ENCODE measurements at places on chromosomes 4 and X.

DNA sequence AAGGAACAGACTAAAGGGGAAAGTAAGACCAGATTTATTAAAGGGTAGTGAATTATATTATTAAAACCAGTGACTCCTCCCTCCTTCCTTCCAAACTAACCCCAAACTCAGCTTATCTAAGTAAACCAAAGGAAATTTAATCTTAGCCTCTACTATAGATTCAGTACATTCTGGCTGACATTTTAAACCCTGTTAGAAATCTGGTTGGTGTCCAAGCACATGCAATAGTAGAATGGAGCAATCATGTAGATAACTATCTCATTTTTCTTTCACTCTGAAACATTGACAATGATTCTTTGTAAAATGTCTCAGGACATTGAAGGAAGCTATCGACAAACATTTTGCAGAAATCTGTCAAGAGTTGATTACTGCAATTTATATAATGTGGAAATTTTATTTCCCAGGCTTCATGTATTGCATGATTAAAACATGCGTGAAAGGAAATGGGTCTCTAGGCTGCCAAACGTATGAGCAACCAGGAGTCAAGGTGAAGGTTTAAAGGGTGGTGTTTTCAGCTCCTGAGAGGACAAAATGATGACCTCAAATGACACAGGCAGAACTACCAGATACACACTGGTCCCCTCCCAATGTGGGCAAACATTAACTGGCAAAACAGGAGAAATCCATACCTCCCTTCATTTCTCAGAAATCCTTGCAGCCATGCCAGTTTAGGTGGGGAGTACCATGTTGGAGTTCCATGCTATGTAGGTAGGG lies 58.2 kb upstream of the RBM47 start:
- no peak for DNase-seq

DNA sequence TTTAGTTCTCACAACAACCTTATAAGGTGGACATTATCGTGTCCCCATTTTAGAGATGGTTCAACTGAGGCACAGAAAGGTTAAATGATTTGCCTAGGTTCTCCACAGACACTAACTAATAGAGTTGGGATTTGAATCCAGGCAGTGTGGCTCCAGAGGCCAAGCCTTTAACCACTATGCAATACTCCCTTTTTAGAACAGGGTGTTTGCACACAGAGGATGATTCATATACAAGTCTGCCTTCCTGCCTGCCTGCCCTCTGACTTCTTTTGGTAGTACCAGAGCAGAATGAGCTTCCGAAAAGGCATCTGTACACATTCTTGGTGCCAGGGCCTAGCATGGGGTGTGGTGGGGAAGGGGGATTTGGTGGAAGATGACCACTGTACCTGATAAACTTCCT lies 150.8 kb upstream of the ARHGEF9 start:
- DNase-seq: no peak

DNA sequence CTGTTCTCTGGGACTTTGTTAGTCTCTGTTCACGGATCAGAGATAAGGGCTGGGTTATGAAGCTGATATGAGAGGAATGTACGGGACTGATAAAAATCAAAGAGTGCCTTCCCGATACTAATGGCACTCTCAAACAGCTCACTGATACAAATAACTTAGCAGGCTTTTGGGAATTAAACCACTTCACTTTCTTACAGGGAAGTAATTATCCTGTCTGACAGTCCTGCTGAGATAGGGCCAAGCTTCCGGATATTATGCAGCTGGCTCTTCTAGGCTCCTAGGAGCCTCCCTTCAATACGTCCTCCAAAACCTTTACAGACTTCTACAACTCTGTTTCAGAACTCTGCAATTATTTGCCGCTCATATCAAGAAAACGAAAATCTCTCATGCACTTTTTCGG lies 418.0 kb downstream of the NLGN4X start:
- DNase-seq: no peak

GRCh38 chr4:89398644-89399043 lies 91.0 kb upstream of the GPRIN3 start:
- DNase-seq: no peak

DNA sequence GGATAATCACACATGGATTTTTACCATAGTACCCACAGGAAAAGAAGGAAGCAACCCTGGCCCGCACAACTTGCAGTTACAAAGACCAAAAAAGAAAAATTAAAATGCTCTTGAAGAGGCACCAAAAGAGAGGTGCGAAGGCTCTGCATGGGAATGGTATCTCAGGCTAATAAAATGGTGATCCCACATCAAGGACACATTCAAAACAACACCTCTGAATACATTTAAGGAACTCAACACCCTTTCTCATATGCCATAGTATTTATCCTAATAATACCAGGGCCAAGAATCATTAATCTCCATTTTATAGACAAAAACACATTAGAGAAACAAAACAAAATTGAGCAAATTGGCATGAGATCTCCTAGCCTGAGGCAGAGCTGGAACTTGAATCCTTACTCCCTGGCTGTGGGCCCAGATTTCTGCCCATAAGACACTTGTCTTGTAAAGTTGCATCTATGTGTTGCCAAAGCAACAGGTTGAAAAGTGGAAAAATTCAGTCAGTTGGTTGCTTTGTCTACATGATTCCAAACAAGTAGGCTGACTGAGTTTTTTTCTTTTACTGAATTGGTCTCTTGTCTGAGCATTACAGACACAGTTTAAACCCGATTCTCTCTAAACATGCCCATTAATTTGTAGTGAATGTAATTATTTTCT lies 33.5 kb downstream of the GUCY2F start:
- no peak for DNase-seq

- no peak for DNase-seq
Measured at GRCh38 chrX:25012433-25012735, 3.4 kb downstream of the ARX start.

DNA sequence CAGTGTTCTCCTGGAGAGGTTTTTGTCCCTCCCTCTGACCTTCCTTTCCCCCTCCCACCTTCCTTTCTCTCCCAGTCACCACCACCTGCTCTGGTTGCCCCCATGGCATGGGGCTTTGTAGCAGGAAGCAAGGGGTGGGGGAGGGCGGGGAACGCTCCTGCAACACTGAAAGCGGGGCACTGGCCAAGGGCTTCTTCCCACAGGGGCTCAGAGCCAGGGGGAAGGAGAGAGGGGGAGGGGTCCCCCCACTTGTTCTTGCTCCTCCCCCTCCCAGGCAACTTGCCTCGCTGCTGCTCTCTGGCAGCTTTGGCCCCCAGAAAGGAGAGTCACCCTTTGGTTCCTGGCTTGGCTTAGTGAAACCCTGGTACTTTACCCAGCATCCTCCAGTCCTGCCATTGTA lies 48.4 kb downstream of the BCORL1 start:
- no peak for DNase-seq

DNA sequence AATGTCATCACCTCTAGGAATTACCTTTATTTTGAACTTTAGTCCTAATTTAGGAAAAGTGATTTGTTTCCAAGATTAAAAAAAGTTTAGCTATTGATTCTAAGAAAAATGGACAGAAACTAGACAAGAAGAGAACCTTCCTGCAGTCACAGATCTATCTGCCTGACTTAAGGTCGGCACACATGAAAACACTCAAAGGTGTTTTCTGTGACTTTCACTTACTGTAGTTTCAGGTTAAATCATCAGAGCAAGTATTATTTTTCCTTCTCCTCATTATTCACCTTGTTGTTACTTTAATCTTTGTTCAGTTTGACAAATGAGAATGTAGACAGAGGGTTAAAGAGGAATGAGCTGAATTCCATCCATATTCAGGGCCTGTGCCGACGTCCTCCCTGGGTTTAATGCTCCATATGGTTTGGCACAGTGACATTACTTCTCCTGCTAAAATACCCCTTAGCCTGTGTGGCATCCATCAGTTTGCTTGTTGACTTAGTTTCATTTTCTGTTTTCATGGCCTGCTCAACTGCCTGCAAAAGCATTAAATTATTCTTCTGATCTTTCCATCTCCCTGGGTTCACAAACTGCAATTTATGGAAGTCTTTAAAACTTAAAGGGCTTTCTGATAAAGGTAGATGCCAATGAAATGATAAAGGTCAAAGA lies 352.7 kb downstream of the NKX6-1 start:
- no peak for DNase-seq

- no peak for DNase-seq
Measured at GRCh38 chr4:34139346-34139745, 2105.0 kb downstream of the ARAP2 start.

GRCh38 chrX:73987166-73987565 lies 316.8 kb upstream of the ZCCHC13 start:
- DNase-seq: no peak

DNA sequence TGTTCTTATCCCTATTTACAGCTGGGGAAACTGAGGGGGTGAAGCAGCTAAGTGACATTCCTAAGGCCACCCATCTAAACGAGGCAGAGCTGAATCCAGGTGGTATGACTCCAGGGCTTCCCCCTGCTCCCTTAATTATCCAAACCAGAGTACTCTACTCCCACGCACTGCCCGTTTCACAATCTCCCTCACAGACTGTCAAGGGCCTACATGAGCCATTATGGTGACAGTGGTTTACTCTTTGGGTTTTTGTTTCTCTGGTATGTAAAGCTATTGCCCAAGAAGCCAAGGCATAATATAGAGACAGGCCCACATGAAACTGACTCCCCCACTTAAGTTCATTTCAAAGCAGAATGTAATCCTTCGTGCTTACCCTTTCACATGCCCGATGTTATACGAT lies 95.1 kb downstream of the NHS start:
- peak; percentile 69 for DNase-seq

DNA sequence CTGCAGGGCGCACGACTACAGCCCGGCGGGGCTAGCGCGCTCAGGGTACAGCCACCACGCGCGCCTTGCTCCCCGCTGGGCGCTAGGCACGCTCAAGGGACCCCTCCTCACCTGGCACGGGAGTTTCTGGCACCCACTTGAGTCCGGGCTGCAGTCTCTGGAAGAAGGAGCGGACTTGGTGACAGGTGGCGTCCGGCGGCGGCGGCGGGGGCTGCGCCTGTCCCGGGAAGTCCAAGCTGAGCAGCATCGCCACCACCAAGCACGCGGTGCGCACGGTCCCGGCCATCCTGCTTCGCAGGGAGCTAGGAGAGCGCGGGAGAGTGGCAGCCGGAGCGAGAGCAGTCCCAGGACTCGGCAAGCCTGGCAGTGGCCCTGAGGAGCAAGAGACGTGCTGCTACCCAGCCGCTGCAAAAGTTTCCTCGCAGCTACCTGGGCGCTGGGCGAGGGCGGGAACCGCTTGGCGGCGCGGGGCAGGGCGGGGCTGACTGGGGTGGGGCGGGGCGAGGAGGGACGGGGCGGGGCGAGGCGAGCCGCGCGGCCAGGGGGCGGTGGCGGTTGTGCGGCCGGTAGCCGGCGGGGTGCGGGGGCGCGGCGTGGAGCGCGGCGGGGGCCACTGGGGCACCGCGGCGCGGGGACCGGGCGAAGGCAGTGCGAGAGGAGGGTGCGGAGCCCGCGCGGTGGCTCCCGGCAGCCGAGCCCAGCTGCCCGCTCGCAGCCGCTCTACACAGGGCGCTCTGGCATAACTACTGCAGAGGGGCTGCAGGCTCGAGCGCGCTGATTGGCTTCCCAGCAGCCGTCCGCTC lies at the start of gene GPC3:
Gene GPC3, minus strand, starts transcription at position 431 of the 803 bp plus-strand sequence.
- DNase-seq: peak; percentile 33

DNA sequence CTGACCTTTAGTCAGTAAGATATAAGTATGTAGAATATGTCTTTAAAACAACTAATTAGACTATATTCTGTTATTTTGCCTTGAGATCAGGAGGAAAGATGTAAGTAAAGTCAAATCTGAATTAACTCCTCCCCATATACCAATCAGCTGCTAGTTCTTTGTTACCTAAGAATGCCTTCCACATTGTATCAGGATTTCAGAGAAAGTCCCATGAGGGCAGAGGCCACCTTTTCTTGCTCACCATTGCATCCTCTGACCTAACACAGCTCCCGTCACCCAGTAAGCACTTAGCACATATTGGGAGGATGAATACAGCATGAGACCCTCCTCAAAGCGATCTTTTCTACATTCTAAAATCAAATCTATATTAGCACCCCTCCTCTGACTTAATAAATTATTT lies 87.0 kb downstream of the COL25A1 start:
- DNase-seq: no peak
